ENCODE measurements at places on chromosomes 12 and 14. TPM values are rescaled to one million over a fixed set of nuclear protein-coding genes. Genes with fewer than 3 reads are reported as not detected.

DNA sequence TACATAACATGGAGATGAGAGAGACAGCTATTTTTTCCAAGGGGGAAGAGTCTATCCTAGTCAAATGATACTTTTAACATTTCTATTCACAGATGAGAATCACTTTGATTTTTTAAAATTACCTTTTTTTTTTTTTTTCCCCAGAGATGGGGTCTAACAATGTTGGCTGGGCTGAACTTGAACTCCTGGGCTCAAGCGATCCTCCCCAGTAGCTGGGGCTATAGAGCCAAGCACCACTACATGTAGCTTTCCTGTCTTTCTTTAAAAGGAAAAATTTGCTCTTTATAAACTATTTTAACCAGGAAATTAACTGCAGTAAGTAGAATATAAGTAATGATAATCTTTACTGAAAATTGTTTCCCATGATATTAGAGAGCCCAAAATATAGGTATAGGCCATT lies 3.3 kb downstream of the PRICKLE1 start:
- DNase-seq = no peak

DNA sequence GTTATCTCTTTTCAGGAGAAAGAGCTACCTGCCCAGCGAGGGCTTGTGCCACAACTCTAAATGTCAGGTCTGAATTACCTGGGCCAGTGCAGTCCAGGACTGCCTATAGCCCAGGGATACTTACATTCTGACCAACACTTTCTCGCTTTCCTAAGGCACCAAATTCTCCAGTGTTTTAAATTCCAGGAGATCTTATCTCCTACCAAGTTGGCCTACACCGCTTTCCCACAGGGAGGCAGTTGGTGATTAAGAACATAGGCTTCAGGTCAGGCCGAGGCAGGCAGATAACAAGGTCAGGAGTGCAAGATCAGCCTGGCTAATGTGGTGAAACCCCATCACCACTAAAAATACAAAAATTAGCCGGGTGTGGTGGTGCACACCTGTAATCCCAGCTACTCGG lies 41.1 kb downstream of the RPS29 start:
- peak; percentile 23 for DNase-seq

- DNase-seq = no peak
These were observed 5.9 kb downstream of the ZBTB42 start for GRCh38 chr14:104806625-104807465.

- DNase-seq = no peak
These were observed 8.8 kb downstream of the CCDC92 start for GRCh38 chr12:123963821-123964220.

DNA sequence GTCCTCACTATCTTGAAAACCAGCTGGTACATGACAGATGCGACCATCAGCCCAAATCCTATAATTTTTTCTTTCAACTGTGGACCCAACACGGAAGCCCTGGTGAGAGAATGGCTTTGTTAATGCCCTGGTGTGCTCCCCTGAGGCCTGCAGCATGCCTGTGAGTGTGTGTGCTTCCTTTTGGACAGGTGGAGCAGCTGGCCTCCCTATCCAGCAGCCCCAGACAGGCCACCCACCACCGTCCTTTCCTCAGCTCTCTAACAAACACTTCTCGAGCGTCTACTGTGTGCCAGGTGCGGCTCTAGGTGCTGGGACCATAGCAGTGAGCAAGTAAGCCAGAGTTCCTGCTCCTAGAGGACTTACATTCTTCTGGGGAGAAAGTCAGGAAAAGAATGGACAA lies 78.9 kb upstream of the GZMB start:
- DNase-seq = no peak

DNA sequence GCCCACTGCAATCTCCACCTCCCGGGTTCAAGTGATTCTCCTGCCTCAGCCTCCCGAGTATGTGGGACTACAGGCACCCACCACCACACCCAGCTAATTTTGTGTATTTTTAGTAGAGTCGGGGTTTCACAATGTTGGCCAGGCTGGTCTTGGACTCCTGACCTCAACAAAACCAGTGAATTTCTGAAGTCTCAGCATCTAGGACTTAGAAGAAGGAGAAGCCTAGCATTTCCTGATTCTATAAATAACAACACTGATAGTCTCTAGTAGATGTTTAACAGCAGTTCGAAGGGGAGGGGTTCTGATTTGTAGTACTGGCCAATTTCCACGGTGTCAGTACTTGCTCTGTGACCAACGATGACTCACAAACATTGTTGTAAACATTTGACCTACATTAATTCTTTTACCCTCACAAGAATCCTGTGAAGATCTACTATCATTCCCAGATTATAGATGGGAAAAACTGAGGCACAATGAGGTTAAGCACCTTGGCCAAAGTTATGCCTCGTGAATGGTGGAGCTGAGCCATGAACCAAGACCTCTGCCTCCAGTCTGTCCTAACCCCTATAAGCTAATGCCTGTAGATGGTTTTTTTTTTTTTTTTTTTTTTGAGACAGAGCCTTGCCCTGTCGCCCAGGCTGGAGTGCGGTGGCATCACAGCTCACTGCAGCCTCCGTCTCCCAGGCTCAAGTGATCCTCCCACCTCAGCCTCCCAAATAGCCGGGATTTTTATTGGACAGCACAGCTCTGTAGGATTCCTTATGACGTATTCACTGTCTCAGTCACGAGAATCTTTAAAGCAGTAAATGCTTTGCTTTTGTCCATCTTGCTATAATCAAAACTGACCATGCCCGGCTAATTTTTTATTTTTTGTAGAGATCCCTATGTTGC lies 5.2 kb downstream of the P2RX4 start:
- DNase-seq = peak; percentile 77

- DNase-seq = peak; percentile 56
These were observed 63.2 kb downstream of the NAV3 start for GRCh38 chr12:77893918-77894317.

DNA sequence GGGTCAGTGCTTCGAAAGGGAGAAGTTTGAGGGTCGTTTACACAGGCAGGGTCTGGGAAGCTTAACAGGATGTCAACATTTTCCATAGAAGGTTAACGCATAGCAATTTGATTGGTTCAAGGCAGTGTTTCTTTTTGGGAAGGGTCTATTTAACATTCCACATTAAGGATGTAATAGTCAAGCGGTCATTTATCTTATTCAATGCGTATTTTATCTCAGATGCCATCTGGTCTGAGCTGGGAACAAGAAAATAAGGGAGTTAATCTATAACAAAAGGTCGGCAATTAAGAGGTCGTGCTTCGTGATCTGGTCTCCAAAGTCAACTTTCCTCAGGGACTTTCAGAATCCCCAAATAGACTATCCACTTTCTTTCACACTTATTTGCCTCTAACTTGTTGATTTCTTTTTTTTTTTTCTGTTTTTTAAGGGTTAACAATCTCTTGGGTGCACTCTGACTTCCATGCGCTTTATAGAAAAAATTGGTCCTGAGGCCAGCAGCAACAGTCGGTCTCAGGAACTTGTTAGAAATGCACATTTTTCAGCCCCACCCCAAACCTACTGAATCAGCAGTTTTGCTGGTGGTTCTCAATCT lies 550 bp upstream of the RESF1 start:
- no peak for DNase-seq

- peak; percentile 38 for DNase-seq
These were observed 96.2 kb downstream of the CIT start for GRCh38 chr12:119780786-119781434.

DNA sequence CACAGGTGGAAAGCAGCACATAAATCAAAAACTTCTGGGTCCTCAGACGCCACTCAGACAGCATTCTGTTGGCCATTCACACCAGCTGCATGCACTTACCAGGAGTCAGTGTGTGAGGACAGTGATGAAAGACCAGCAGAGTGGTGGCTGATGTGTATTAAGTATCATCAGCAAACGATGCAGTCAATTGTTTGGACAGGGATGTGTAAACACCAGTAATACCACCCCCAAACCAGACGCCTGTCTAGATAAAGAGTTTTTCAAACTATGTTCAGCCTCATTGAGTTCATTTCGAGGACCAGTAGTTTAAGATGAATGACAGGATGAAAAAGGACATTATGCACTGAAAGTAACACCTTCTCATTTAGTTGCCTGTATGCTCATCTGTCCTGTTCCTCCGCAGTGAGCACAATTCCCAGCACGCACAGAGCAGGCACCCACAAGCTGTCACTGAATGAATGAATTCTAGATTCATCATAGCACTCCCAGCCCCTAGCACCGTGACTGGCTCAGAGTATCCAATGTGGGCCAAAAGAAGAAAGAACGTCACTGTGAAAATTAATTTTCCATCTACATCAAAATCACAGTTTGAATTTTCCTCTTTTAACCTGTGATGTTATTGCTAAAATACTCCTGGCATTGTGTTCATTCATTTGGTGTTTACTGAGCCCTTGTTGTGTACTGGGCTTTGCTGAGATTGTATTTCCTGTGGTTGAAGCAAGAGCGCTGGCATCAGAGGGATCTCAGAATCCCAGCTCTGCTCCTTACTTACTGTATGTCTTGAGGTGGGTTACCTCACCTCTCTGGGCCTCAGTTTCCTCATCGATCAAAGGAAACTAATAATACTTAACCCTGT lies 124.8 kb upstream of the NOS1 start:
- DNase-seq = peak; percentile 38

KRT73 gene
- total RNA-seq = not detected

NRIP2 gene
- total RNA-seq = not detected

NGB gene
- total RNA-seq = not detected
